Sciatic nerve (tissue), 2 donors: ENCODE measurements at places on chromosomes 1 and 21.

DNA sequence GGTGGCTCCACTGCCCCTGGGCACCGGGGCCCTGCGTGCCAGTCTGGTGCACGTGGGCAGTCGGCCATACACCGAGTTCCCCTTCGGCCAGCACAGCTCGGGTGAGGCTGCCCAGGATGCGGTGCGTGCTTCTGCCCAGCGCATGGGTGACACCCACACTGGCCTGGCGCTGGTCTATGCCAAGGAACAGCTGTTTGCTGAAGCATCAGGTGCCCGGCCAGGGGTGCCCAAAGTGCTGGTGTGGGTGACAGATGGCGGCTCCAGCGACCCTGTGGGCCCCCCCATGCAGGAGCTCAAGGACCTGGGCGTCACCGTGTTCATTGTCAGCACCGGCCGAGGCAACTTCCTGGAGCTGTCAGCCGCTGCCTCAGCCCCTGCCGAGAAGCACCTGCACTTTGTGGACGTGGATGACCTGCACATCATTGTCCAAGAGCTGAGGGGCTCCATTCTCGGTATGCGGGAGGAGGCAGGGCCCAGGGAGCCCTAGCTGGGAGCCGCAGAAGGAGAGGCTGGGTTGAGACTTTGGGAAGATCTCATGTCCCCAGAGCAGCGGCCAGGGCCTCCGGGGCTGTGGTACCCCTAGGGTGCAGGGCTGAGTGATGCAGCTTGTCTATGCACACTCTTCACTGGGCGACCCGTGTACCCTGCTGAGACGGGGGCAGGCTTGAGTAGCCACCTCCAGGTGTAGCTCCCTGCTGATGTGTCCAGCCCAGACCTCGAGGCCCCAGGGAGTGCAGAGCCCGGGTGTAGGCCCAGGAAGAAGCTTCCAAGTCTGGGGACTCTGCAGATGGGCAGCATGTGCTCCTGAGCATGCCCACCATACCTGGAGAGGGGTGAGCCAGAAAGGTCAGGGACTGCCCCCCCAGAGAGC lies 1.8 kb downstream of the VWA1 start:
- no peak for DNase-seq

DNA sequence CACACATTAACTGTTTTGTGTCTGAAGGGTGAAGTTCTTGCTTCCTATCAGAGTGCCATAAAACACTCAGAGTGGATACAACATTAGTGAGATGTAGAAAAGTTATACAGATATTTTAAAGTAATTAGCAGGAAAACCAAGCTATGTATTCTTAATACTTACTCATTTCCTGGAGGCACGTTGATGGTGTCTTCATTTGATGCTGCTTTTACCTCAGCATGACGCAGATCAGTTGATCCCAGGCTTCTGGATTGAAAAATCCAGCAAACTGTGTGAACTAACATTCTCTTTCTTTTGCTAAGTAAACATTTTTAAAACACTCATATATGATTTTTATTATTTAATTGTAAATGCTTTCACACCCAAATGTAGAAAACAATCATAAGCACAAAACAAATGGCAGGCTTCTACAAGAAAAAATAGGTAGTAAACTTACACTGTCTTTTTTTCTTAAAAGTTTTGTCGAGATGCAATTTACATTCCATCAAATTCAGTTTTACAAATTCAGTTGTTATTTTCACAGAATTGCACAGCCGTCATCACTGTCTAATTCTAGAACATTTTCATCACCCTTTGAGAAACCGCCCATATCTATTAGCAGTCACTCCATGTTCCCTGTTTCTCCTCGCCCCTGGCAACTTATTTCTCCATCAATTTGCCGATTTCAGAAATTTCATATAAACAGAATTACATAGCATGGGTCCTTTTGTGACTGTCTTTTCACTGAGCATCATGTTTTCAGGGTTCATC lies 198.9 kb downstream of the LRRC7 start:
- DNase-seq, result no peak

DNA sequence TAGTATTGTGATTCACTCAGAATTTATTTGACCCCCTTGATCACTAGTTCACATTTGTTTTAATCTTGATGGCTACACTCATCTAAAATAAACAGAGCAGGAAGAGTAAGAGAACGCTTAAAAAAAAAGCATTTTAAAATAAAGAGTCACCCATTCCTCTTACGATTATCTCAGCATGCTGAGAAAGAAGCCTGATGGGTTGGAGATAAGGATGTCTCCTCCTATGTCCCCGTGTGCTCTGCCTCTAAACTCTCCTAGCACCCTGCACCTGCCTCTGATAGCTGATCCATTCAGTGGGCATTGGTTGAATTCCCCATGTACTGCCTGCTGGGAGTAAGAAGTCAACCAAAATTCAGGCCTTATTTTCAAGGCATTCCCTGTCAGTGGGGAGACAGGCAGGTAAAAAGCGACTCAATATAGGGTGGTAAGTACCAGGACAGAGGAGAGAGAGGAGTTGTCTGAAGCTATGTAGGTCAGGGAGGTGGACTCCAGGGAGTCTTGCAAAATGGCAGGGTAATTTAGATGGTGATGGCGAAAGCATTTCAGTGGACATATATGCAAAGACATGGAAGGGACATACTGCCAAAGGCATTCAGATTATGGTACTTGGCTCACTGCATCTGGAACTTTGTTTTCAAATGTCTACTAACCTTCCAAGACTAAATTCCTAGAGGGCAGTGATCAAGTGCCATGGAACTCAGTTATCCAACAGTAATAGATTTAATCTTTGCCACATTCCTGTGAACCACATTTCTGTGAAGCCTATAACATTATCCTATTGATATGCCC lies 18.4 kb downstream of the ELAVL4 start:
- DNase-seq, result no peak

- no peak for DNase-seq
These were observed 3.5 kb downstream of the ELAVL4 start for GRCh38 chr1:50112193-50112592.

DNA sequence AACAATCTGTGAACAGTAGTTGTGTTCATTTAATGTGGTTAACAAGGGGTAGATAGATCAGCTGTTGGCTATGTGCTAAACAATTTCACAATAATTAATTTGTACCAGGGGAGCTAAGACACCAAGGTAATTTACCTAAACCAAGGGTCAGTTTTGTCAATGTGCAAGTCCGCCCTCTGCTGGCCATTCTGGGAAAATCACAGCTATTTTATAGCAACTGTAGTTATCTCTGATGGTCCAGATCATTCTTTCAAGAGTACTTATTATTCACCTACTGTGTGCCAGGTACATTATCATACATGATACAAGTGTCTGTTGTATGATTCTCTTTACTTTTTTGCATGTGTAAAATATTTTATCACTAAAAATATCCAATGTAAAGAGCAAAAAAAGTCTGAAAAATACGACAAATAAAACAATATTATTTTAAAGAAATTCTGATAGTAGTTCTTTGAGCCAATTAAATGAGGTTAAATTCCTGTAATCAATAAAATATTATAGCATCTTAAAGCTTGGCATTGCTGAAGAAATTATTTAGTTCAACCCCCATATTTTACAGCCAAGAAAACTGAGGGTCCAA lies 312.3 kb upstream of the FAM78B start:
- peak; percentile 72 for DNase-seq

DNA sequence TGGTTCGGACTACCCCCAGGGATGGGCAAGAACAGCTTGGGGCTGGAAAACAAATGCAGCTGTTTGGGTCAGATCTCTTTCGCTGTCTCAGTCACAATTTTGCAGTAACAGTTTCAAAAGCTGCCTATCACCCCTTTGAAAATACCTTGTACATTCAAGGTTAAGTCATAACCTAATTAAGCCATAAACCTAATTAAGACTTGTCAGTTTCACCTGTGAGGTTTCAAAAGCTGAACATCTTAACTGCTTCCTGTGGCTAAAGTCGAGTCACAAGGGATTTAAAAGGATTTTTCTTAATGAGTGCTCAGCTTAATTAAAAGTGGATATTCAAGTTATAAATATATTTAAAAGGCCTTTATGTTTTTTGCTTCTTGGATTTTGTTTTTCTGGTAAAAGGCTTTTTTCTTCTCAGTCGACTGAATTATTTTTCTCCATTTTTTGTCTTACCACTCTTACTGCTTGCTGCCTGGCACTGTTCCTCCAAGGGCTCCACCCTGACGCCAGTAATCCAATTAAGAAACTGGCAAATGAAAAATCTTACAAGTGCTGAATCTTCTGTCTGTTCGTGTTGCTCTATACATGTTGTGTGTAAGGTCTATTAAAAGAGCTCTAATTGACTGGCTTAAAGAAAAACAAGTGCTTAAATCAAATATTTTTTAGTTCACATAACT lies 31.3 kb downstream of the CBR1 start:
- no peak for DNase-seq

GRCh38 chr1:112513112-112513870 lies 4.5 kb downstream of the WNT2B start:
- DNase-seq, result no peak
